ENCODE measurements at places on chromosomes 3 and 15. TPM values are rescaled to one million over a fixed set of nuclear protein-coding genes. Genes with fewer than 3 reads are reported as not detected.

GRCh38 chr3:46987743-46988401, 8.4 kb downstream of the NBEAL2 start:
- DNase-seq: no peak

GRCh38 chr3:146396792-146397191, 72.6 kb downstream of the PLSCR2 start:
- no peak for DNase-seq

DNA sequence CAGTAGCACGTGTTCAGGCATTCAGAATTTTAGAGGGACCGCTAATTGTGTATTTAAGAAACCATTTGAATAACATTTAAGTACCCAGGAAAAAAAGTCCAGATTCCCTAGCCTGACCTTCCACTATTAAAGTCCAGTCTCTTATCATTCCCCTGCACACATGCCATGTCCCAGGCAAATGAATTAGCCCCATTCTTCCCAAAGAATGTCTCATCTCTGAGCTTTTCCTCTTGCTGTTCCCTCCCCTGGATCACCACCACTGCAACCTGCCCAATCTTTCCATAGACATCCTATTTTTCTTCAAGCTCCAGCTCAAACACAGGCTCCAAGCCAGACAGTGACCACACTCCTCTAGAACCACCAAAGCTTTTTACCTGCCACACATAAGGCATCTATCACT, 25.9 kb downstream of the PLD1 start:
- no peak for DNase-seq

- no peak for DNase-seq
Observed at GRCh38 chr3:123084192-123084591, 17.4 kb downstream of the PDIA5 start.

Gene APPL1
- 14.3 TPM for polyA plus RNA-seq

Gene C3orf49
- not detected for polyA plus RNA-seq

DNA sequence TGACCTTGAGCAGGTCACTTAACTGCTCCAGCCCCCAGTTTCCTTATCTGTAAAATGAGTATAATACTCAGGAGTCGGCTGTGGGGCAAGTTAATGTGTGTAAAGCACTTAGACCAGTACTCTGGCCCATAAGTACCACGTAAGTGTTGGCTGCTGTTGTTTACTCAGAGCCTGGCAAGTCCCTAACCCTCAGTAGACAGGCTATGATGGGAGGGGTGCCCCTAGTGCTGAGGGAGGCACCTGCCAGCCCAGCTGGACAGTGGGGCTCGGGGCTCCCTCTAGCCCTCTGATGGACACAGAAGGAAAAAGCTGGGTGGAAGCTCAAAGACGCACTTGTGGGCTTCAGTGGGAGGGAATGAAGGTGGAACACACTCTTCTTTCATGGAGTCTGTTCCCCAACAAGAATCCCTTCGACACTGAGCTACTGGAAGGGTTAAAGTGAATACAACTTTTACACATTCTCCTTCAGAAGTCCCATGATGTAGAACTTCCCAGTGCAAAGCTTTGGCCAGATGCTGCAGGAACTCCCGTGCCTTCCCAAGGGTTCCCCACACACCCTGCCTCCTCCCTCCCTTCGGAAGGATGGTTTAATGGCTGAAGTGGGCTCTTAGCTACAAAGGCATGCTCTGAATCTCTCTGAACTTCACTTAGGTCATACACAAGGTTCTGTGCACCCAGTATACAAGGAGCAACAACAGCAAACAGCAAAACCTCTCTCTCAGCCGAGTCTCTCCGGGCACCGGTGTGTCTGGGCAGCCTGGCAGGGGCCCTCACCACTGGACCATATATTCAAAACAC, 25.4 kb downstream of the TMEM44 start:
- DNase-seq: no peak

Gene ATP13A5
- not detected for polyA plus RNA-seq

Gene GASK1A
- polyA plus RNA-seq: not detected

GRCh38 chr3:52880474-52880873, 16.9 kb downstream of the STIMATE start:
- no peak for DNase-seq

- DNase-seq: no peak
Observed at GRCh38 chr3:150090877-150091276, 120.2 kb upstream of the PFN2 start.

Gene TLR9
- not detected for polyA plus RNA-seq

Gene GJD2
- polyA plus RNA-seq: not detected

GRCh38 chr3:172199850-172200369, 160.5 kb downstream of the FNDC3B start:
- DNase-seq: no peak

- DNase-seq: no peak
Observed at GRCh38 chr3:8451696-8452095, 49.9 kb upstream of the LMCD1 start.

GRCh38 chr15:68559345-68560310, 19.2 kb upstream of the CORO2B start:
- DNase-seq: peak; percentile 84

- no peak for DNase-seq
Observed at GRCh38 chr3:45608885-45609284, 14.3 kb downstream of the LIMD1 start.

DNA sequence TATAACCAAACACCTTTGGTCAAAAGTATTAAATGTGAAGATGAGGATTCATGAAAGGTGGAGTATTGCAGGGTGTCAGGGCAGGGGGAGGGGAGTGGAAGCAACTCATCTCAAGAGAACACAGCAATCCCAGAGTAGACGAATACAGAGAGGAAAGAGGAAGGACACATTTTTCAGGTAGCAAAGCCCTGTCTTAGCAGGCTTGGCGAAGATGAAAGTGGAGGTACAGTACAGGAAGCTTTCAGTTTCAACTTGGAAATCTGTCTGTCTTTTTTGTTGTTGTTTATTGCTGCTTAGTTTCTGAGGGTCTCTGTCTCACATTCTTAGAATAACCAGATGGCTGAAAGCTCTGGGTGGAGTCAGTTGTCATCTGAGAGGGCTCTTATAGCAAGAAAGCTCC, 80.8 kb upstream of the GPR149 start:
- no peak for DNase-seq

DNA sequence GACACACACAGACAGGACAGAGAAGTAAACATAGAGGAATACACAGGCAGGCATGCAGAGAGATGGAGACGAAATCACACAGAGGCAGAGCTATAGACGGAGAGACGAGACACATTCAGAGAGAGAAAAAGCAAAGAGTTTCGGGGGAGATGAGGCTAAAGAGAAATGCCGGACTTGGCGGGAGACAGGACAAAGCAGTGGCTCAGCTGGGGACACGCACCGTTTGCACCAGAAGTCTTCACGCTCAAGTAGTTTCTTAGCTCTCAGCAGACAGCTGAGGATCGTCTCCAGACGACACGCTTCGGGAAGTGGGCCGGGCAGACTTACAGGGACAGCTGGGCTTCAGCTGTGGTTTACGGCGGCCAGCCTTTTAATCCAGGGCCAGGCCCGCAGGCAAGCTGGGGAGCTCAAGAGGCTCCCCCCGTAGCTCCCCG, 56.2 kb upstream of the DLG1 start:
- no peak for DNase-seq
